ENCODE measurements at places on chromosomes 4 and X. TPM values are rescaled to one million over a fixed set of nuclear protein-coding genes. Genes with fewer than 3 reads are reported as not detected.

DNA sequence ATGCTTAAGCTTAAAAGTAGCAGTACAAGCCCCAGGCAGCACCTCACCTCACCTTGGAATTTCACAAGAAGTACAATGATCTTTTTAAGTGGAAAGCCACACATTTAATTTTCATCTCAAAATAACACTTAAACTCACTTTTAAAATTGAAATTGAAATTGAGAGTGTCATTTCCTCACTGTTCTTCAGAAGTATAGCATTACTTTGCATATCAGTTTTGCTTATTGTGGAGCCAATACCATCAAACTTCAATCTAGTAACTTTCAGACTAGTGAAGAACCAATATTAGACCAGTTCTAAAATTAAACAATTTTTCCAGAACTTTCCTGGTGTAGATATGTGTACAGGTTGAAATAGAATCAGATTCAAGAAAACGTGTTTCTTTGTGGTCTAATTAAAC lies 242.4 kb downstream of the NDST4 start:
- H3K36me3 ChIP-seq: no peaks in the 10 kb centered on the region
- no peaks in the 10 kb centered on the region for H3K27me3 ChIP-seq
- H3K4me1 ChIP-seq: no peaks in the 10 kb centered on the region
- DNase-seq: no peak

DNA sequence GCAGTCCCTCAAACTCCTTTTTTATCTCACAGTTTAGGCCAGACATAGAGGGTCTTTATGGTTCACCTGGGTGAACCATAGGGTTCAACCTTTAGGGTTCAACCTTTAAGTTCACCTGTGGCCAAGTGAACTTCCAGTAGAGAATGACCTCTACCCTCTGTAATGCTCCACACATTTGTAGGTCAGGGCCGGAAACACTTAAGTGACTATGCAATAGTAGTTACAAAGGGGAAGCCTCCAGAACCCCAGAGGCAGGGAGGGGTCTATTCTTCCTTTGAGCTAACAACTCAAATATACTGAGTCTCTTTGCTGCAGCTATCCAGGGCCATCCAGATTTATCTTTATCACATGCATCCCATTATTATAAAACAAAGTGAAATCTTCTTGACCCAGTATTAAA lies 100.0 kb downstream of the LARP1B start:
- H3K4me3 ChIP-seq: no peak overlapping the region
- peaks cover 42% of the 10 kb centered on the region for H3K4me1 ChIP-seq
- H3K27me3 ChIP-seq: no peaks in the 10 kb centered on the region
- no peak for DNase-seq
- H3K27ac ChIP-seq: no peak overlapping the region
- H3K36me3 ChIP-seq: peaks cover 9% of the 10 kb centered on the region

- DNase-seq: no peak
- H3K4me1 ChIP-seq: peaks cover 42% of the 10 kb centered on the region
- H3K27ac ChIP-seq: no peak overlapping the region
- H3K27me3 ChIP-seq: peaks cover 2% of the 10 kb centered on the region
- H3K36me3 ChIP-seq: no peaks in the 10 kb centered on the region
- no peak overlapping the region for H3K4me3 ChIP-seq
Measured at GRCh38 chr4:7045961-7046921, 3.1 kb downstream of the TADA2B start.

DNA sequence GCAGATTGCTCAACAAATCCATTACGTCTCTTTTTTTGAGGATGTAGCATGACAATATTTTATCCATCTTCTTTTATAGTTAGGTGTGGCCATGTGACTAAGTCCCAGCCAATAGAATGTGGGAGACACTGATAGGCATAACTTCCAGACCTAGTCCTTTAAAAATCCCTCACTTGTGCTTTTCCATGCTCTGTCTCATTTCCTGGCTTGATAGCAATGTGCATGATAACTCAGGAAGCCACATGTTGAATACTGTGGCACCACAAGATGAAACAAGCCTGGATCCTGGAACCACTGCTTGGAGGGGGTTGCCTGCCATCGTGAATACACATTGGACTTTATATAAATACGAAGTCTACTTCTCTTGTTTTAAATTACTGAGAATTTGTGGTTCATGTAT lies 184.0 kb upstream of the NEIL3 start:
- peaks cover 52% of the 10 kb centered on the region for H3K4me1 ChIP-seq
- H3K4me3 ChIP-seq: no peak overlapping the region
- H3K36me3 ChIP-seq: peaks cover 25% of the 10 kb centered on the region
- DNase-seq: no peak

DNA sequence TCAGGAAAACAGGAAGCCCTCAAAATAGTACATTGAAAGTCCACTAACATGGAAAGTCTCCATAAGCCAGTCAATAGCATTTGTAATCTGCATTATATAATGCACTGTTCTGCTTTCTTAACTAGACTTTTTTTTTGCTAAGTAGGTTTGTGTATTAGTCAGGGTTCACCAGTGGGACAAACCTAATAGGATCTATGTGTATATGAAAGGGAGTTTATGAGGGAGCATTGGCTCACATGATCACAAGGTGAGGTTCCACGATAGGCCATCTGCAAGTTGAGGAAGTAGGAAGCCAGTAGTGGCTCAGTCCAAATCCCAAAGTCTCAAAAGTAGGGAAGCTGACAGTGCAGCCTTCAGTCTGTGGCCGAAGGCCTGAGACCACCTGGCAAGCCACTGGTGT lies 116.0 kb downstream of the MXRA5 start:
- no peak for DNase-seq
- peaks cover 31% of the 10 kb centered on the region for H3K4me1 ChIP-seq
- H3K27ac ChIP-seq: peak overlapping the region; percentile 57

DNA sequence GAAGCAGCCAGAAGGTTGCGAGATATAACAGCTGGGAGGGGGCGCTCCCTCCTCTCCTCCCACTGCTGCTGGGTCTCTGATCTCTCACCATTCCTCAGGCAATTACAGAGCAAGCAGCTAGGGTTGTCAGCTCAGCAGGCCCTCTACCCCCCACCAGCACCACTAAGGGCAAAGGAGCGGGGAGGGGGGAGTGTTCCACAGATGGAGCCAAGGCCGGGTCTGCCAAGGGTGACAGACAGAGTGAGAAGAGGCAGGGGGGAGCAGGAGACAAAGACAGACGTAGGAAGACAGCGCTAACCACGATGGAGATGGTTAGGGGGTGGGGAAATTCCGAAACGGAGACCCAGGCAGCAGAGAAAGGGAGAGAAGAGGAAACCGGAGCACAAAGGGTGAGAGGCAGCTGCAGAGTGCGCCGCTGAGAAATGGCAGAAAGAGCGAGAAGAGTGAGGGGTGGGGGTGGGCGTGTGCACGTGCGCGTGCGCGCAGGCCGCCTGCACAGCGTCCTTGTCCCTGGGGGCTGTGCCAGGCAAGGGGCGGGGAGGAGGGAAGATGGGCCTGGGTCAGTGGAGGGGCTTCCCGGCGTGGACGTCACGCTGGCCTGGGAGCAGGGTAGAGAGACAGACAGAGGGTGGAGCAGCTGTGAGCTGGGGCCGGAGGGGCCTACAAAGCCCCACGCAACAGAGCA lies 6.9 kb downstream of the L1CAM start:
- H3K4me1 ChIP-seq: peaks cover 6% of the 10 kb centered on the region
- no peak for DNase-seq
- no peaks in the 10 kb centered on the region for H3K36me3 ChIP-seq
- no peak overlapping the region for H3K27ac ChIP-seq

DNA sequence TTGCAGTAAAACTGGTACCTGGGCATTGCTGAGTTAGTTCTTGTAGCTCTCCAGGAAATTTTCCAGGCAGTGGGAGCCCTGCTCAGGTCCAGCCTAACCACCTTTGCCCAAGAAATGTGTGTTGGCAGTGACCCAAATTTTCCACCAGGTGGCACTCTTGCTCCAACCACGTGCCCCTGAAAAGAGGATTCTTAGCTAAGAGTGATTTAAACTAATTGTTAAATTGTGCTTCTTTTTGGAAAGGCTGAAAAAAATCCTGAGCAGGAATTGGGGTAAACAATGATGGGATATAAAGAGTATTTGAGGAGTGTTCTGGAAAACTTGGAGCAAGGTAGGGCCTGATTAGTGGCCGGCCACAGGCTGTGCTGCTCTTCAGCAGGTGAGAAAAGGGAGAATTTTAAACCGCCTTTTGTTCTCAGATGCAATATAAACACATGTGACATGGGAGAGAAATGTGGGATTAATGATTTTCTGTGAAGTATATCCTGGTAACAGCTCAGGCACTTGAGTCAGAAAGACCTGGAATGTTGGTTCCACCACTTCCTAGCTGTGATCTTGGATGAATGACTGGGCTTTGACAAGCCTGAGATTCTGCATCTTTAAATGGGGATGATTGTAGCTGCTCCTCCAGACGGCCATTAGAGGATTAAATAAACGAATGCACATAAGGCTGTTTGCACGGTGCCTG lies 219.6 kb downstream of the PTTG2 start:
- no peaks in the 10 kb centered on the region for H3K36me3 ChIP-seq
- peak overlapping the region; percentile 38 for H3K27ac ChIP-seq
- peak; percentile 48 for DNase-seq
- H3K4me1 ChIP-seq: peaks cover 27% of the 10 kb centered on the region

Gene USP17L30
- total RNA-seq: not detected

Gene NLGN3
- 0.32 TPM for total RNA-seq

Gene GYG2
- total RNA-seq: not detected

Measured in HFFc6 (cell line).